ENCODE measurements at places on chromosomes 6 and 20.

DNA sequence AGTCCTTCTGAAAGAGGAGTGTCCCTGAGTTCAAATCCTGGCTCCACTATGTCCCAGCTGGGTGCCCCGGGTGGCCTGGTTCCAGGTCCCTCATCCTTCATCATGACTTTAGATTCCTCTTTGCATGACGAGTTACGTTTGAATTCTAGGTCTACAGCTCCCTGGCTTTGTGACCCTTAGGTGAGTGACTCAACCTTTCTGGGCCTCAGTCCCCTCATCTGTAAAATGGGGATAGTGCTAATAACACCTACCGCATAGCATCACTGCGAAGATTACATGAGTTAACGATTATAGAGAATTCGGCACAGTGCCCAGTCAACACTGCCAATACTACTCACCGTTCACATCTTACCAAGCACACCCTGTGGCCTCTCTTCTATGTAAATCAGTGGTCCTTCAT is 39.4 kb downstream of the RSPO4 start:
- DNase-seq, result no peak

GRCh38 chr6:33907227-33907626 is 103.4 kb upstream of the MLN start:
- no peak for DNase-seq

DNA sequence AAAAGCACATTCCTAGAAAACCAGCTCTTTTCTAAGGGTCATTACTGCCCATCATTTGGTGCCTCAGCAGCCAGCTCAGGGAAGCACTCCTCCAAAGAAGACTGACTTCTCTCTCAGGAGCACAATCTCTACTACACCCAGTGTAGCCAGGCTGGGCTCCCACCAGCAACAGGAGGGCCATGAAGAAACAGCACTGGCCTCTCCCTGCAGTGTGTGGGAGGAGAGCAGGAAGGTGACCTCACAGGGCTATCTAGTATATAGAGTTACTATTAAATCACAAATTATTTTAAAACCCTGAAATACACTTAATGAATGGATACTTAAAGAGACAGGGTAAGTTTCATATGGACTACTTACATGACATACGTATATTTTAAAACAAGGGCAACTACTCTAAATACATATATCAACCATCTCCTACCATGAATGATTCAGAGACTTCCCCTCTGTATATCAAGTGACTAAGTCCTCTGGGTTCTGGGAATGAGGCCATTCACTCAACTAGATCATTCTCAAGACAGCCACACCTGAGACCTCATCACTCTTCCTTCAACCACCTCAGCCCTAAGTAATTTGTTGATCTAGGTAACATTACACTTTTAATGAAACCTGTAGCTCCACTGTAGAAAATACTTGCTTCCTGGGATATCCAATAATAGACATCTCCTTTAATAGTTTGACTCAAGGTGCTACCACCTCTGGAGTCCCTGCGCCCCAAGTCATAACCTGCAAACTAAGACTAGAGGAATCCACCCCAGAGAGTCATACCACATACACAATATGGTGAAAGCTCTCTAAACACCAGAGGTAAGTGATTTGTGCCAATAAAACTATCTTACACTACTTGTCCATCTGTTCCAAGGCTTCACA is 25.2 kb downstream of the TBX18 start:
- no peak for DNase-seq

- no peak for DNase-seq
These were observed 758.7 kb upstream of the MAN1A1 start for GRCh38 chr6:120108061-120108795.

DNA sequence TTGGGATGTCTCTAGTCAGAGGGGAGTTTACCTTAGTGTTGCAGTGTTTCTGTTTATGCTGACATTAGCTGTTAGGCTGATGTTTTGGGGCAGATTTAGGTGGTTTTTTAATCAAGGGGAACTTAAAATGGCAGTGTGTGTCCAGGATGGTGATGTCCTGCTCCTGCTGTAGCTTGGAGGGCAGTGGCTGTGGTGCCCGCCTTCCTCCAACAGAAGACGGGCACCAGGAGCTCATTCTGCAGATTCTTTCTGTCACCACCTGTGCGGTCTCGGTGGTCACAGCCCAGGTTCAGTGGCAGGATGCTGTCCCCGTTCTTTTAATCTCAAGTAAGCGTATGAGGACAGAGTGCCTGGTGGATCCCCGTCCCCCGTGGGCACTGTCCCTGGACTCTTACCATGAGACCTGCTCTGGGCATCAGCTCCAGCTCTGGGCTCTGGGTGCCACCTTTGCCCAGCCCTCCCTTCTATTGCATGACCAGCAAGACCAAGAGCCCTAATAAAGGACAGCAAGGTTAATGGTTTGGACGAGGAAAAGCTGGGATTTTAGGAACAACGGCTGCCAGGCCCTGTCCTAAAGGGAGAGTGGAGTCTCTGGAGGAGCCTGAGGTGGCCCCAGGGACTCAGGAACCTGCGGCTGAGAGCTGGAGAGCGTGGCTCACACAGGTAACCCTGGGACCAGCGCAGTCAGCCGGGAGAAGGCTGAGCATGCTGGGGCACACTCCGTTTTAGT is 217.3 kb downstream of the ERMARD start:
- DNase-seq, result no peak

- no peak for DNase-seq
These were observed 11.4 kb downstream of the SLC35F1 start for GRCh38 chr6:117918454-117918853.

GRCh38 chr20:62818592-62819493 is 2.0 kb downstream of the COL9A3 start:
- DNase-seq, result peak; percentile 49

DNA sequence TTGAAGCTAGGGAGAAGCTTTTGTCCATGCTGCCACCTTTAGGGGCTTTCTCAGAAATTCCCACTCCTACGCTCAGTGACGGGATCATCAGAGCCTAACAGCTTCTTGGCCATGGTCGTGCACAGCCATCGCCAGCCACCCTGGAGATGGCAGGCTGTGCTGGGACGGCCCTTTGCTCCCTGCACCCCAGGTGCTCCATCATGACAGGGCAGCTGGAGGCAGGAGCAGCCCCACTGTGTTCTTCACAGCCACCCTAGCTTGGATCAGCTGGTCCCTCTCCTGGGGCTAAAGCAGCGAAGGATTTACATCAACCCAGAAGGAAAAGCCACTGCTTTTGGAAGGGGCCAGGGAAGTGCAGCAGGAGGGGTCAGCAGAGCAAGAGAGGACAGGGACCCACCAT is 235.9 kb downstream of the LY86 start:
- DNase-seq, result no peak
